ENCODE measurements at places on chromosomes 5 and 9.

GRCh38 chr5:168886157-168886556 is 307.0 kb upstream of the PANK3 start:
- no peak for DNase-seq

- DNase-seq: no peak
Observed at GRCh38 chr5:138574744-138575193, 432 bp downstream of the HSPA9 start.

- DNase-seq: no peak
Observed at GRCh38 chr9:113436728-113437515, 26.4 kb downstream of the C9orf43 start.

GRCh38 chr5:57902095-57902494 is 419.5 kb upstream of the ACTBL2 start:
- no peak for DNase-seq

DNA sequence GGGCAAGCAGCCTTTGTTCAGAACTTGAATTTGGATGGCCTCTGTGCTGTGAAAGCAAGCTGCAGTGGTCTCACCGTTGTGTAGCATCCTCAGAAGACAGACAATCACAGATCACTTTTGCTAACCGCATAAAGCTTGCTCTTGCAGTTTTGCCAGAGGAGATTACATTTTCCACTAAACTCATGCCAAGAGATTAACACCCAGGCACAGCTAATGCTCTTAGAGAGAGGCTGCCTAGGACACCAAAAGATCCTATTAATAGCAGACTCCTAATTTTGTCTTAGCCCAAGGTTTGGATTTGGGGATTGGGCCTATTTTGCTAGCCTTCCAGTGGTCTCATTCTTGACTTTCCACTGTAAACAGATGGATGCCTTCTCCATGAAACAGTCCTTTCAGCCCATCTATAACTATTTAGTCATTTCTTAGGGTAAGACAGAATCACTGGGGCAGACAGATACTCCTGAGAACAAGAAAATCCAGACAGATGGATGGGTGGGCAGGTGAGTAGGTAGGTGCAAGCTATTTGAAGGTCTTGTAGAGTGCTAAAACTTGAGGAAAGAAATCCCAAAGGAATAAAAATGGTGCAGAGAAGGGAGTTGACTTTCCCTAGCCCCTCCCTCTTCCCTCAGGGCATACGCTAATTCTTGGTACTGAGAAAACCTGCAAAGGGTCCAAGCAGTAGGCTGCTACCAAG is 506.2 kb downstream of the SPOCK1 start:
- no peak for DNase-seq

GRCh38 chr9:16830806-16831205 is 39.7 kb downstream of the BNC2 start:
- no peak for DNase-seq

DNA sequence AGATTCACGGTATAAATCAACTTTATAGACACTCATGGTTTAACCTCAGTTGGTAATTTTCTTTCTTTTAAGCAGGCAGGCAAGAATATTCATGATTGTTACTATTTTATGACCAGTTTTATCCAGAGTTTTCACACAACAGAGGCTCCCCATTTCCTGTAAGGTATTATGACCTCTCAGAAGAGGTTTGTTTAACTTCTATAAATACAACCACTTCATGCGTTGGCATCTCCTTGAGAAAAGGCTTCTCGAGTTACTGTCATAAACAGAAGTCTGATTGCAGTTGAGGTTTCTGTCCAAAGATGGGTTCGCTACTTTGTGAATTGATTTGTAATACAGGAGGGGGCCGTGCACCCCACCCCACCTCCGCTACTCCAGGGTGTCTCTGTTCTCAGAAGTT is 55.3 kb downstream of the ENTREP1 start:
- no peak for DNase-seq

- DNase-seq: peak; percentile 85
Observed at GRCh38 chr5:170631466-170632195, 127.8 kb downstream of the KCNIP1 start.

DNA sequence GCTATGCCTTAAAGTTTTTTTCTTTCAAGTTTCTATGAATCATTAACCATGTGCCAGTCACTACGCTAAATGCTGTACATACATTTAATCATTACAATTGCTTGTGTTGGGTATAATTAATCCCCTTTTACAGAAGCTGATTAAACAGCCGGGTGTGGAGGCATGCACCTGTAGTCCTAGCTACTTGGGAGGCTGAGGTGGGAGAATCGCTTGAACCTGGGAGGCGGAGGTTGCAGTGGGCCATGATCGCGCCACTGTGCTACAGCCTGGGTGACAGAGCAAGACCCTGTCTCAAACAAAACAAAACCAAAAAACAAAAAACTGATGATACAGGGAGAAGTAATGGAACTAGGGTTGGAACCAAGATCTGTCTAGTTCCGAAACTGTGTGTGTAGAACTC is 1.2 kb upstream of the UBE2R2 start:
- no peak for DNase-seq

DNA sequence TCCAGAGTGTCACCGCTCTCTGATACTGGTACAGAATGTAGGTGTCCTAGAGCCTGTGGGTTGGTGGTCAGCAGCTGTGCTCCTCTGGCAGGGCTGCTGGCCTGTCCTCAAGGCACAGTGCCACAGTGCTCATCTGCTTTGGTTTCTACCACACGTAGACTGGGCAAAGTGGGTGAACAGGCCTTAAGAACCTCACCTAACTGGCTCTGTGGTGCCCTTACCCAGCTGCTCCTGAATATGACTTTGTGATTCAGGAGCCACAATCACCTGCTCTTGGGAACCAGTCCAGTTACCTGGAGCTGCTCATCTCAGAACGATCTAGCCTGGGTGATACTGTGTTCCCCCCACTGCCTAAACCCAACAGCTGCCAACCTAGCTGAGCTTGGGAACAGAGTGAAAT is 6.4 kb downstream of the NOP16 start:
- no peak for DNase-seq

GRCh38 chr9:91131433-91131839 is 230.3 kb downstream of the AUH start:
- DNase-seq: no peak

- DNase-seq: no peak
Observed at GRCh38 chr5:168813184-168813968, 234.2 kb upstream of the PANK3 start.

GRCh38 chr5:40716000-40716399 is 36.3 kb downstream of the PTGER4 start:
- DNase-seq: no peak

DNA sequence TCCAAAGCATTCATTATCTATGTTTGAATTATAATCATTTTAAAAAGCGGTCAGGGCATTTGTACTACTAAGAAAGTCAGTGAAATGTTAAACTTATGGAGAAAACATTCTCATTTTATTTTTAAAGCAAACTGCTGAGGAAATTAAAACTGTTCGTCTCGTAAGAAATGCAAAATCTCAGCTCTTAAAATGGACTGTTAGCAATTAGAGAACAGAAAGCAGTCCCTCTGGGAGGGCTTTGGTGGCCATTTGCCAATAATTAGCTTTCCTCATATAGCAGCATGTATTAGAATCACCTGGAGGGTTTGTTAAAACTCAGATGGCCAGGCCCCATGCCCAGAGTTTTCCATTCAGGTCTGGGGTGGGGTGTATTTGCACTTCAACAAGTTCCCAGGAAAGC is 120.7 kb upstream of the RASEF start:
- no peak for DNase-seq

- no peak for DNase-seq
Observed at GRCh38 chr9:135239100-135239768, 151.8 kb downstream of the OLFM1 start.

- no peak for DNase-seq
Observed at GRCh38 chr5:157198277-157198986, 17.8 kb downstream of the ITK start.

DNA sequence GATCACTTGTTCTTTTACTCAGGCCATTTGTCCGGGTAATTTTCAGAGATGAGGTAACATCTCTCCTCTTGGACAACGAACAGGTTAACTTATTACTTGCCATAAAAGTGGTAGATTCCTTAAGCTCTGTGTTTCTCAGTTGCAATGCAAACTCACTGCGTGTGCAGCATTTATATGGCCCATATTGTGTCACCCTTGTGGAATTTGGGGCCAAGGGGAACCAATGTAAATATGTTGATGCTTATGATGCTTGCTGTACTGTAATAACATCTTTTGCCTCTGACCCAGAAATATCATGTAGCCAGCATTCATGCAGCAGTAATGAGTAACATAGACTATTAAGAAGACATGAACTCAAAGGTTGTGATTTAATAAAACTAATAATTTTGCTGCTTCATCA is 175.8 kb downstream of the ADAMTS6 start:
- DNase-seq: no peak

DNA sequence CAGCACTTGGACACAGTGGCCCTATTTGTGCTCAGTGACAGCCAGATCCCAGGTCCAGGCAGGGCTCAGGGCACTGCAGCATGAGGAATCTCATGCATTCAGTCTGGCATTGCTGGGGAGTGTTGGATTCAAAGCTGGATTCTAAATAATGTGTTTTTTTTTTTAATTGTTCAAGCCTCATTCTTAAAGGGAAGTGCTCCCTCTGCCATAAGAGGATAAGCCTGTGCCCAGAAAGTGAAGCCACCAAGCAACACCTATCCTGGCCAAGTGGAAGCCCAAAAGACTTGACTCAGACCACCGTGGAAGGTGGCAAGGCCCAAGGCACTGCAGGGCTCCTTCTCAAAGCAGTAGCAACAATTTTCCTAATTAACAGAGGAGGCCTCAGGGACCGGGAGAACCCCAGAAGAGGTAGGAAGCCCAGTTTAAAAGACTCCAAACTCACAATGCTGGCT is 135.6 kb downstream of the ACTL7B start:
- DNase-seq: no peak

DNA sequence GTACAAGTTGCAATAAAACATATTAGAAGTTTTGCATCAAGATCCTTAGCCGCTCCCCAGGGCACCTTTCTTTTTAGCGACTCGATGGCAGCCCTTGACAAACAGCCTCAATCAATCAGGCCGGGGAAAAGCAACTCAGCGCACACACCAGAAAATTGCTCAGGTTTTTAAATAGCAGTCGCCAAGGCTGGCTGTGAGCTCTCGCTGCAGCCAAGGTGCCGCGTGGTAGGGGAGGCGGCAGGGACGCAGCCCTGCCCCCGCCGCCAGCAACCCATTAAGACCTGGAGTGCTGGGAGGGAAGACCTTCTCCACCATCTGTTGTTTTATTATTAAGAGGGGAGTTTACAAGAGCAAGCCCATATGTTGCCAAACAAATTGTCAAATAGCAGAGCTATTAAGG is 22.6 kb downstream of the ASS1 start:
- no peak for DNase-seq

- peak; percentile 43 for DNase-seq
Observed at GRCh38 chr5:456351-457194, 13.6 kb downstream of the EXOC3 start.

DNA sequence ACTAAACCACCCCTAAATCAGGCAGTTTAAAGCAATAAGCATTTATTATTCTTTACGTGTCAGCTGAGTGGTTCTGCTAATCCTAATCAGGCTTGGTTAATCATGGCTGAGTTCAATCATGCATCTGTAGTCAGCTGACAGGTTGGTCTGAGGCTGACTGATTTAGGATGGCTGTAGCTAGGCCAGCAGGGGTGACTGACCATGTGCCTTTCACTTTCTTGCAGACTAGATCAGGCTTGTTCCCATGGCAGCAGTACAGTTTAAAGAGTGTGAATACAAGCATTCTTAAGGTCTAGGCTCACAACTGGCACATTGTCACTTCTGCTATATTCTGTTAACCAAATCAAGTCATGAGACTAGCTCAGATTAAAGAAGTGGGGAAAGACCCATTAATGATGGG is 16.1 kb upstream of the MPDZ start:
- no peak for DNase-seq

DNA sequence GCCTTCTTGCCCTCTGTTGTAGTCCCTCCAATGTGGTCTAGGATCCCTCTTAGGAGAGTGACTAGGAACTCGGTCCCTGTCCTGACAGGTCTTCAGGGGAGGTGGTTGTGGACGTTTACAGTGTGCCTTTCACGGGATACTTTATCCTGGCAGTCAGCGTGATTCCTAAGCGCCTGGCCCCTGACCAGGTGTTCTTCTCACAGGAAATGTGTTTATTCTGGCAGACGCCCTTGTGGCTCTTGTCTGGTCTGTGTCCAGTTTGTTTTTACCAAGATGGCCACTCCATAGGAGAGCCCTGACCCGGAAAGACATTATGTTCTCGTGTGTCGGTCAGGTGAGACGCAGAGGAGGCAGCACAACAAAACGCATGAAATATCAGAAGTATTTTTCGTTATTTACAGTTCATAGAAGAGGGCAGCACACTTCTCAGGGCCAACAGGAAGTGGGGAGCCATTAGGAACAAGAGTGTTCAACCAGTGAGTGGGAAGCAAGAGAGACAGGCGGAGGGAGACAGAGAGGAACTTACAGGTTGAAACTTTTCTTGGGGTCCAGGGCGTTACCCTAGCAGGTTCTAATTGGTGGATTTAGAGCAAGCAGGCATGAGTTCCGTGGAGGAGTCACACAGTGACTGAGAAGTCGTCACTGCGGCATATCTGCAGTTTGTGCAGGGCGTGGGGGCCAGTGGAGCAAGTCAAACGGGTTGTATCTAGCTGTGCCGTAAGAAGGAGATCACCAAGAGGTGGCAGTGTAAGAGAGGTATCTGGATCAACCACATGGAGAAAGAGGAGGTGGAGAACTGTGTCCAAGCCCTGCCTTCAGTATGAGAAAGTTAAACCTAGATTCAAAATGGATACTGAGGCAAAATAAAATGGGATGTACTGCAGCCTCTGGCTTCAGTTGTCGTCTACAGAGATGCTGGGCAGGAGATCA is 412.9 kb downstream of the ZSWIM6 start:
- DNase-seq: no peak

GRCh38 chr5:120749737-120750136 is 285.6 kb downstream of the PRR16 start:
- no peak for DNase-seq

- no peak for DNase-seq
Observed at GRCh38 chr9:14198047-14198840, 115.7 kb downstream of the NFIB start.

DNA sequence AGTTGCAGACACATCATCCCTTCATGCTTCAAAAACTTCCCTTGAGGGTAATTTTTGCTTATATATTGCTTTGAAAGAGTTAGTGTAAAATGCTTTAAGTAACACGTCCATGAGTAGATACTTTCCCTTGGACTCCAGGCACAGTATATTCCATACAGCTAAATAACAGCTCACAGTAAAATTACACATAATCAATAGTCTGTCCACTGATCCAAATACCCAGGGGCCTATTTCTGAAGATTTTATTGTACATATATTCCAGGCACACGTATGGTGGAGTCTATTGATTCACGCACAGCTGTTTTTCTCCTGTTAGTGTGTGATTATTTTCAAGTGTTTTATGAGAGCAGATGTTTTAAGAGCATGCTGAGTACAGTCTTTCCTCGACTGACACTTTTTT is 223.7 kb upstream of the GRAMD2B start:
- DNase-seq: no peak

- DNase-seq: peak; percentile 87
Observed at GRCh38 chr5:57327561-57328367, 153.9 kb downstream of the GPBP1 start.
